ENCODE measurements at places on chromosomes 5 and 9. TPM values are rescaled to one million over a fixed set of nuclear protein-coding genes. Genes with fewer than 3 reads are reported as not detected.

DNA sequence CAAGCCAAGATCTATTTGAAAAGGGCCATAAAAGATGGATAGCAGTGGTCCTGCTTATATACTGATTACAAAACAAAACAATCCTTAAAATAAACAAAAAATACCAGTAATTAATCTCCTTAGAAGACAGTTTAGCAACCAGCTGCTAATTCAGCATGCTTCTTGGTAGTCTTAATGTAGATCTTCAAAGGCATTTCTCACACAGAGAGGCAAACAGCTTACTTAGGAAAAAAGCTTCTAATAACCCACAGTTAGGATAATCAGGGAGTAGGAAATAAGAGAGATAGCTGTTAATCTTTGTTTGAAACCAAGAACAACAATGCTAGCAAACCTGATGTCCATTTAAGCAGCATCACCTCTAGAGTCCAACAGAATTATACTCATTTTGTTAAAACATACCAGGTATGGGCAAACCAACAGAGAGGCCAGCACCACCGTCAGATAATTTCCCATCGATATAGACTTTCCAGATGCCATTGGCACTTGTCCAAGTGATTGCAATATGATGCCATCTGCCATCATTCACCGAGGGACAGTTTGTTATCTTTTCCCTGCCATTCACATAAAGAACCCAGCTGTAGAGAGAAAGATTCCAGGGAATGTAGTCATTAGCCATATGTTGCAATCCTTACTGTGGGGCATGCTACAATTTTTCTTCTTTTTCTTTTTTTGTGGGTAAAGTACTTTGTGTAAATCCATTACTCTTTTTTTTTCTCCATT, 105.6 kb upstream of the TXNDC8 start:
- DNase-seq = no peak

DNA sequence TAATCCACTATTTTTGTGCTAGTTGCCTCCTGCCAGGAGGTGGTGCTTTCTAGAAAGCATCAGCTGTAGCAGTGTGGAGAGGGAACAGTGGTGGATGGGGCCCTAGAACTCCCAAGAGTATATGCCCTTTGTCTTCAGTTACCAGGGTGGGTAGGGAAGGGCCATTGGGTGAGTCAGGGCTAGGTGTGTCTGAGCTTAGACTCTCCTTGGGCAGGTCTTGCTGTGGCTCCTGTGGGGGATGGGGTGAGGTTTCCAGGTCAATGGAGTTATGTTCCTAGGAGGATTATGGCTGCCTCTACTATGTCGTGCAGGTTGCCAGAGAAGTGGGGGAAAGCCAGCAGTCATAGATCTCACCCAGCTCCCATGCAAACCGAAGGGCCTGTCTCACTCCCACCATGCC, 11.3 kb upstream of the ADAMTS12 start:
- DNase-seq = no peak

- DNase-seq = peak; percentile 36
These were observed 7.5 kb downstream of the NDST1 start for GRCh38 chr5:150515446-150515845.

GRCh38 chr5:53426512-53426830, 54.0 kb upstream of the FST start:
- no peak for DNase-seq

Gene DAB2IP
- total RNA-seq = 104 TPM

Gene APBB3
- total RNA-seq = 31.3 TPM
